ENCODE measurements at places on chromosomes 6 and 20.

- no peak for DNase-seq
Observed at GRCh38 chr6:39144481-39145173, 29.6 kb upstream of the SAYSD1 start.

GRCh38 chr20:63082939-63083735 is 76.4 kb upstream of the BHLHE23 start:
- no peak for DNase-seq

- peak; percentile 74 for DNase-seq
Observed at GRCh38 chr6:33427585-33428223, 7.8 kb downstream of the SYNGAP1 start.

GRCh38 chr6:148035806-148036390 is 306.7 kb upstream of the SASH1 start:
- no peak for DNase-seq

DNA sequence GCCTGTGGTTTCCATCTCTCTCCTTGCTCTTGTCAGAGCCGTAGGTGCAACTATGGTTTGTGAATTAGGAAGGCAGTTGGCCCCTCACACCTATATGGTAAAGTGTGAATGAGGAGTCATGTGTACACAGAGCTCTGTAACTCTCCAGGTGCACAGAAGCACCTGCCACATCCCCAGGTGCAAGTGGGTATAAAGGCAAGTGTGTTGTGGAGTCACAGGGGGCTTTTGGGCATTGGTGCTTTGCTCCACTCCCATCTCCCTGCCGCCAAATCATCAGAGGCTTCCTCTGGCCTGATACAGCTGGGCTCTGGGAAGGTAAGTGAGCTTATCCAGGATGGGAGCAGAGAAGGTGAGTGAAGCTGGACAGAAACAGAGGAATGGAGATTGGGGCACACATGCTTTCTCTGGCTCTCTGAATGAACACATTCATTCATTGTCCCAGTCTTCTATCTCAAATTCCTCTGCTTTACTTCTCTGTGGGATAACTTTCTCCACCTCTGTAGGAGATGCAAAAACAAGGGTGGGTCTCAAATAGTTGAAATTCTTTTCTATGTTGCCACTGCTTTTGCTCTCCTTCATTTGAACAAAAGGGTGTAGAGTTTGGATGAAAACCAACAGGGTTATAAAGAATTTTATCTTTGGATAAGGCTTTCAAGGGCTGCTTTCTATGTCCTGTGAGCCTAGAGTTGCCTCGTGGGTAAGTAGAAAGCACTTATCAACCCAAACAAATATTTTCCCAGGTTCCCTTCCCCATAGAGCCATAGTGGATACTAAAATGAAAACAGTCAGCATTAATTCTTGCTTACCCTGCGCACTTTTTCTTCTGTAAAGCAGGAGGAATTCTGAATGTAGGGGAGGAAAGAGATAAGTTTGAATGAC is 45.0 kb upstream of the RIPOR2 start:
- DNase-seq: no peak

- DNase-seq: no peak
Observed at GRCh38 chr6:134092449-134092848, 40.0 kb upstream of the SLC2A12 start.

DNA sequence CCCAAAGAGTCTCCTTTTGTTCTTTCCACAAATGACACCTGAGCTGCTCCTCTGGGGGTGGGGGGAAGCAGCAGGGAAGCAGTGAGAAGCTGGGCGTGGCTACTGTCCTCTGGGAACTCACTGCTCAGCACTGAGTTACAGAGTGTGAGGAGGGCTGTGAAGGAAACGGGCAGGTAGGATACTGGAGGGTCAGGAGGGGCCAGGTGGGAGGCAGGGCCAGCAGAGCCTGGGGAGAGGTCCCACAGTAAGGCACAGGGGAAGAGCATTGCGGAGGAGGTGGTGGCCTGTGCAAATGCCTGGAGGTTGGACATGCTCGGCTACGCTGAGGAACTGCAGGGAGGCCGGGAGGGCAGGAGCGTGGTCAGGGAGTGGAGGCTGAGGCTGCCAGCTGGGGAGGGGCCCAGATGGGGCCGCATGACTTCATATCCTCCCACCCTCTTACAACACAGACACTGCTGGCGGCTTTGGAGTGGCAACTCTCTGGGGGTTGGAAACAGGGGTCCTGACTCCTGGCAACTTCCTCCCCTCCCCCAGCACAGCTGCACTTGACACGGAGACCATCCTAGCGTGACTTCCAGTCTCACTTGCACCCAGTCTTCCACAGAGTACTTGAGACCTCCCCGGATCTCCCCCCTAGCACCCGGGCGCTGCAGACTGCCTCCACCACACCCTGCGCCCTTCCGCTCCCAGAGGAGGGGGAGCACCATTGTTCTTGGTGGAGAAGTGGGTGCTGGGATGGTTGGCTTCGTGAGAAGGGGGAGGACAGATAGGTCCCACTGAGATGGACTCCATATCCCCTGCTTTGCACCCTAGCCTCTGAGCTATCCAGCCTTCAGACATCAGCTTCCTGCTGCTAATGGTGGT is 34.2 kb downstream of the RBM38 start:
- no peak for DNase-seq

Measured in activated T-cell treated with anti-CD3 and anti-CD28 coated beads, Interleukin-2, amount 50 U/mL, for 1 hour (primary cell).